ENCODE measurements at places on chromosomes 12 and 14.

- no peak for DNase-seq
Measured at GRCh38 chr12:105765053-105766014, 373.4 kb downstream of the NUAK1 start.

- DNase-seq = no peak
Measured at GRCh38 chr12:87430444-87430843, 598.8 kb downstream of the C12orf50 start.

DNA sequence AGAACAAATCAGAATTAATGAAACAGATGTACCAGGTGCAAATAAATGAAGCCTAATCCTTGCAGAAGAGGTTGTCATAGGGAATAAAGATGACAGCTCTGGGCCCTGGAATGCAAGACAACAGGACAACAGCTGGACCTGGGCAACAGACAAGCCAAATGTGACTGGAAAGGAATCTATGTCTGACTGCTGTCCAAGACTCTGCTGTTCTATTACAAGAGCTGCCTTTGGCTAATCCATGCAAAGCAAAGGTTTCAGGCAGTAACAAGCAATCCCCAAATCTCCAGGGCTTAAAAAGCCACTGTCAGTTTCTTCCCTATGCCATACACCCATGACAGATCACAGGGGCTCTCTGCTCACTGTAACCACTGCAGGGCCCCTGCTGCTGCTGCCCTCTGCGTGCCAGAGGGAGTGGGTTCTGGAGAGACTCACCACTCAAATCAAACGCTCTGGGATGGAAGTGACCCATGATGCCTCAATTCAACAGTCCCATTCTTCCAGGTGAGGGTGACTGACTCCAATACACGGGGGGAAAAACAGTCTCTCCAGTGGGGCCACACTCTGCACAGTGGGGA lies 218.9 kb upstream of the SFSWAP start:
- no peak for DNase-seq

DNA sequence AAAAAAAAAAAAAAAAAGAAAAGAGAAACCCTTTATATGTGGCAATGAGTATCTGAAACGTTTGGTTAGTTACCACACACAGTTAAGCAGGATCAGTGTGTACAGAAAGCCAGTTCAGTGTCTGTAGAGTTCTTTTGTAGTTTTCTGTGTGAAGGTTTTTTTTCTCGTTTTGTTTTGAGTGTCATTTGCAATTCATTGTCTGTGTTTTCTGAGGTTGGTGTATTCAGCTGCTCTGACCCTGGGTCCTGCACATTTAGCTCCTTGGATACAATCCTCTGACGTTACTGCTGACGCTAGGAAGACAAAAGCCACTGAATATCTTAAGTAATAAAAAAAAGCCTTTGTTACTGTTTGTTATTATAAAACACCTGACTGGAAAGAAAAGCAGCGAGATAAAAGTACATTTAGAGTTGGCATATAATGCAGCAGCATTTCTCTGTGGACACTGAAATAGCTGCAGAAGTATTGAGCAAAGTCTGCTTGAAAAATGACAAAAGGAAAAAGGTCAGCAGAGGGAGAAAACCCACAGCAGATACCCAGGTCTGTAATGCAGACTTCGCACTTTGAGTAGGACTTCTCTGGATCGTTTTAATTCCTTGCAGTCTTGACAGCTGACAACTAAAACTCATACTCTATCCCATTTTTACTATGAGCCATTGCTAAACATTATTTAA lies 89.0 kb downstream of the POLR3B start:
- no peak for DNase-seq

DNA sequence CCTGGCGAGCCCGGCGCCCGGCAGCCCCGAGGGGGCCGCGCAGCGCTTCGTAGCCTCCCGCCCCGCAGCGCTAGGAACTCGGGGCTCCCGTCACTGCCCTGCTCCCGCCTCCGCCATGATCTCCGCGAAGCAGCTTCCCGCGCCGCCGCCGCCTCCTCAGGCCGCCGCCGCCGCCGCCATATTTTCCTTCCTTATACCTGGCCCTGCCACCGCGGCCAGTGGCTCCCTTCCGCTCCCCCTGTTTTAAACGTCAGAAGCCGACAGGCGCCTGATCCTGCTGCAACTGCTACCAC lies 286 bp downstream of the PPP4R3A start:
- DNase-seq = no peak

GRCh38 chr12:130559806-130560205 lies 156.3 kb downstream of the RIMBP2 start:
- no peak for DNase-seq

DNA sequence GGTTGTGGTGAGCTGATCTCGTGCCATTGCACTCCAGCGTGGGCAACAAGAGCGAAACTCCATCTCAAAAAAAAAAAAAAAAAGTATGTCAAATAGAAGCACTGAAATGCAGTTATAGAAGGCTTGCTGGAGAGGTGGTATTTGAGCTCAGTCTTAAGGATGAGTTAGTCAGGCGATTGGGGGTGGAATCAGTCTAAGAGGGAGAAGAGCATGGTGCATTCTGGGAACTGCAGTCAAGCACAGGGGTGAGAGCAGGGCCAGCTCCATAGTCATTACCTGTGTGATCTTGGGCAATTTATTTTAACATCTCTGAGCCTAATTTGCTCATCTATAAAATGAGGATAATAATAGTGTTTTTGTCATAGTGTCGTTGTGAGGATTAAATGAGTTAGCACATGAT lies 5.9 kb upstream of the GNB3 start:
- no peak for DNase-seq

- DNase-seq = no peak
Measured at GRCh38 chr12:69906411-69907216, 81.6 kb downstream of the MYRFL start.

- no peak for DNase-seq
Measured at GRCh38 chr14:105379946-105380345, 18.4 kb upstream of the TEX22 start.

GRCh38 chr12:28866715-28867503 lies 282.2 kb upstream of the FAR2 start:
- no peak for DNase-seq

- no peak for DNase-seq
Measured at GRCh38 chr12:6833189-6833890, 5.1 kb downstream of the P3H3 start.

GRCh38 chr14:25050269-25051150 lies 563 bp upstream of the STXBP6 start:
- DNase-seq = no peak

- no peak for DNase-seq
Measured at GRCh38 chr12:46635818-46636217, 190.0 kb downstream of the SLC38A4 start.

- no peak for DNase-seq
Measured at GRCh38 chr12:130956456-130957303, 3.0 kb downstream of the ADGRD1 start.

DNA sequence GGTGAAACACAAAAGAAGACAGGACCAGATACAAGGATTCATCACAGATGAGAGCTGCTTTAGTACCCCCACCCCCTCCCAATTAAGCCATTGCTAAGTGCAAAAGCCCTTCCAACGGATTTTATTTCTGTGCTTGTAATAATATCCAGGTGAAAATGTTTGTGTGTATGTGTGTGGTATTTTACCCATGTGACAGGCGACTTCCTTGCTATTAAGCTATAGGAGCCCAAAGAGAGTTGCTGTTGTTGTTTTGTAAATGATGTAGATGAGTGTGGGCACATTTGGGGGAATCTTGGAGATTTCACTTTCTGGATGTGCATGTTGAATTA lies 3.2 kb upstream of the HOXC4 start:
- DNase-seq = no peak

DNA sequence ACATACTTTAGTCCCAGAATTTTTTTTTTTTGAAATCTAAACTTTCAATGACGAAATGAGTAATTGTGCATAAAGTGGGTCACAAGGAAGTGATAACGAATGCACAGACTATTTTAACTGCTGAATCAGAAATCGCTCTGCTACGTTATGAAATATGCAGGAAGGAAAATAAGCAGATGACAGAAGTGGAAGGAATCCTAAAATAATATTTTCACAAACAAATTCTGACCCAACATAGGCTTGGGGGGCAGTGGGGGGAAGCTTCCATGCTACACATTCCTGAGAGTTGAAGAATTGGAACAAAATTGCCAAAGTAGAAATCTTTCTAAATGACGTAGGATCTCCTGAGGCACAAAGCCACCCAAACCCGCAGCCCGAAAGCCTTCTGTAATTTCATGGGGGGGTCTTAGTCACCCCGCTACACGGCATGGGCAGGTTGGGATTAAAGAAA lies 89.6 kb downstream of the ARF6 start:
- DNase-seq = no peak

- no peak for DNase-seq
Measured at GRCh38 chr12:55974308-55974730, 441 bp downstream of the RAB5B start.

DNA sequence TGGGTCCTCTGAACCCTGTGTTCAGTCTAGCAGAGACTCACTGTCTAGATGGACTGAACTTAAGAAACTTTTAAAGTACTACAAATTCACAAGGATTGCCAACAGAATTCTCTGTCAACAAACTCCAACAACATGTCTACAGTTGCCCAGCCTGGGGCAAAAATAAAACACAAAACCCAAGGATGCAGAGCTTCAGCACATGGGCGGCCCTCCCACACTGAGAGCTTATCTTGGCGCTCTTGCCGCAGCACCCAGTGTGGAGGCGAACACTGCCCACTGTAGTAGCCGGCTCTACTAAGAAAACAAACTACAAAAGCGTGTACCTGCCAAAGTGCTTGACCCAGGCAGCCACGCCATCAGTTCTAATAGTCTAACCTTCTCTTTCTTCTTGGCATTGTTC lies 66.7 kb downstream of the PTPN21 start:
- no peak for DNase-seq

DNA sequence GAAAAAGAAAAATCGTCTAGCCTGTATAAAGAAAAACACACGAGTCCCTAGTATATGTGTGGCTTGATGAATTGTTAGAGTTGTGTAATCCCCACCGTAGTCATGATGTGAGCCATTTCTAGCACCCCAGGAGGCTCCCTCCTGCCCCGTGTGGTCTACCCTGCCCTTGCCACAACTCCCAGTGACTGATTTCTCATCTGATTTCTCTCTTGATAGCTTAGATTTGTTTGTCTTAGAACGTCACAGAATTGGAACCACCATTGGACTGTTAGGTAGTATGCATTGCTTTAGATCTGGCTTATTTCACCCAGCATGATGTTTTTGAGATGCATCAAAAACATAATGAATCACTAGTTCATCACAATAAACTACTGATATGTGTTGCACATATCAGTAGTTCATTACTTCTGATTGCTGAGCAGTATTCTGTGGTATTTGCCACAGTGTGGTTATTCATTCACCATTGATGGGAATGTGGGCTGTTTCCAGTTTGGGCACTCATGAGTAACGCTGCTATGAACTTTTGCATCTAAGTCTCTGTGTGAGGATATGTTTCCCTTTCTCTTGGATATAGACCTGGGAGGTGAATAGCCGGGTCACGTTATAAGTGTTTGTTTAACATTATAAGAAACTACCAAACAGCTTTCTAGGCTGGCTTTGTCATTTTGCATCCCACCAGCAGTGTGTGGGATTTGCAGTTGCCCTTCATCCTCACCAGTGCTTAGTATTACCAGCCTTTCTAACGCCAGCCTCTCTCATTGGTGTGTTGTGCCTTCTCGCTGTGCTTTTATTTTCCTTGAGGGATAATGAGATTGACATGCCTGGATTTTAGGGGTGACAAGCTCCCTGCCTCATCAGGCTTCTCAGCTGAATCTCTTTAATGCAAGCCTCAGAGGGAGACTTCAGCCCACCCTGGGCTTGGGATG lies 31.9 kb upstream of the NCOR2 start:
- DNase-seq = no peak

DNA sequence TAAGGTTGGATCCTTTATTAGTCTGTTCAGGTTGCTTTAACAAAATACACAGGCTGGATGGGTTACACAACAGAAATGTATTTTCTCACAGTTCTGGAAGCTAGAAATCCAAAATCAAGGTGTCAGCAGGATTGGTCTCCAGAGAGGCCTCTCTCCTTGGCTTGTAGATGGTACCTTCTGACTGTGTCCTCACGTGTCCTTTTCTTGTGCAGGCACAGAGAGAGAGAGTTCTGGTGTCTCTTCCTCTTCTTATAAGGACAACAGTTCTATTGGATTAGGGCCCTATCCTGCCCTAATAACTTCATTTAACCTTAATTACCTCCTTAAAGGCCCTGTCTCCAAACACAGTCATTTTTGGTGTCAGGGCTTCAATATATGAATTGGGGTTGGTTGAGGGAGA lies 4.6 kb upstream of the ANKRD33 start:
- DNase-seq = no peak

GRCh38 chr14:20356422-20356821 lies 13.0 kb downstream of the PARP2 start:
- DNase-seq = no peak

- no peak for DNase-seq
Measured at GRCh38 chr12:42450248-42450647, 124.3 kb downstream of the PPHLN1 start.

DNA sequence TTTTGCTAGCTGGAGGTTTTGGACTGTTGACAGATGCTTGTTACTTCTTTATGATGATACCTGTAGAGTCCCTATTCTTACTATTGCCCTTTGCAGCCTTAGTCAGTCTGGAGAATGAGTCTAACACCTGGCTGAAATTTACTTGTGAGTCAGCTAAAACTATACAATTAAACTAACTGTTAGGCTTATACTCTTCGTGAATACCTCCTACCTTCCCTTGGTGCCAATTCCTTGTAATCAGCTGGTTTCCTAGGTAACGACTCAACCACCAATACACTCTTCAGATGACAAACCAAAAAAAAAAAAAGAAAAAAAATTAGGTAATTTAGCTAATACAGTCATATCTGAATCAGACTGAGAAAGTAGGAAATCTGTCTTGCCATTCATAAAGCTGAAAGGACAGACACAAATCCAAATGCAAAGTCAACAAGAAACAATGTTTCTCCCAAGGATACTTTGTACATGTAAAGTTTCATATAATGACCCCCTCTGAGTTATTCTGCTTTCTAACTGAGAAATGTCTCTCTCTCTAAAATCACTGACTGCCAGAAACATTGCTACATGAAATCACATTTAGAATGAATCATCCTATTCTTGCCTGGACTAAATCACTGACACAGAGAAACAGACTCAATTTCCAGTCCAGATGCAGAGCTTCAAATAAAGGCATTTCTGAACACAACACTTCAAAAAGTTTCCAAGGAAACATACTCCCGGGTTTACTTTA lies 56.5 kb upstream of the CDKL1 start:
- DNase-seq = no peak

GRCh38 chr14:104281768-104282301 lies 143.4 kb downstream of the KIF26A start:
- no peak for DNase-seq

DNA sequence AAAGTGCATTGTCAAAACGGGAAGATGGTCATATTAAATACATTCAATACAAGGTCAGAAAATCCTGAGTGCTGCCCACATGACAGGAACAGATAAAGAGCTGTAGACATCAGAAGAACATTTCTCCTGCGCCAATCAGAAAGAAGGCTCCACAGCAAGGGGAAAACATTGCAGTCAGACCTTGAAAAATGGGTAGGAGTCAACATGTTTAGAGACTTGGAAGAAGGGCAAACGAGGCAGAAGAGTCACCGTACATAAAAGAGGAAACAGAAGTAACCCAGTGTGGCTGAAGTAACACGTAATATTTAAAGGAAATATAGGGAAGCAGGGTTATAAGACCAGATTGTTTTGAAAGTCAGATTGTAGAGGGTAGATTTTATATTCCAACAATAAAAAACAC lies 11.9 kb downstream of the SPPL3 start:
- no peak for DNase-seq
